Inflammatory macrophage (primary cell): ENCODE measurements at places on chromosomes 2 and 18.

DNA sequence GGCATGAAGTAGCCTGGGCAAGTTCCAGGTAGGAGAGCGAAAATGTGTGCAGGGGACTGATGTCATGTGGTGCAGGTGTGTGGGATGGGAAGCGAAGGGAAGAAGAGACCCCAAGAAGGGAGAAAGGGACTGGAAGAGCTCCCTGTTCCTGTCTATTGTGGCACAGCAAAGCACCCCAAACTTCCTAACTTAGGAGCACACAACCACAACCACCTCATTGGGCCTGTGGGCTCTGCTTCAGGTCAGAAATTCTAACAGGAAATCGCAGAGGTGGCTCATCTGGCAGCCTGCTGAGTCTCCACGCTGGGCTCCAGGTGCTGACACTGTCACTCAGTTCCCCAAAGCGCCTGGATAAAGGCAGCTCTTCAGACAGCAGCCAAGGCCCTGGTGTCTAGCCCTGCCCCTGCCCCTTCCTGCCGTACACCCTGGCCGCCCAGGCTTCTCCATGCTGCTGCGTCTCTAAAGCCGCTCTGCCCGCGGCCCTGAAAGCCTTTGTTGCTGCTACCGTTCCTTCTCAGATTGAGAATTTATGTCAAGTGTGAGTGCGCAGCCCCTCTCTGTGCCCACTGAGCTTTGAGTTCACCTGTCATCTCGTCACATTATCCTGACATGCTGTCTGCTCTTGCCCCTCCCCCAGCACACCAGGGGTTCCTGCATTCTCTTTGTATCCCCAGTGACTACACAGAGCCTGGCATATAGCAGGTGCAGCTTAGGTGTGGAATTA is 140.2 kb upstream of the BCL2L11 start:
- DNase-seq: no peak

DNA sequence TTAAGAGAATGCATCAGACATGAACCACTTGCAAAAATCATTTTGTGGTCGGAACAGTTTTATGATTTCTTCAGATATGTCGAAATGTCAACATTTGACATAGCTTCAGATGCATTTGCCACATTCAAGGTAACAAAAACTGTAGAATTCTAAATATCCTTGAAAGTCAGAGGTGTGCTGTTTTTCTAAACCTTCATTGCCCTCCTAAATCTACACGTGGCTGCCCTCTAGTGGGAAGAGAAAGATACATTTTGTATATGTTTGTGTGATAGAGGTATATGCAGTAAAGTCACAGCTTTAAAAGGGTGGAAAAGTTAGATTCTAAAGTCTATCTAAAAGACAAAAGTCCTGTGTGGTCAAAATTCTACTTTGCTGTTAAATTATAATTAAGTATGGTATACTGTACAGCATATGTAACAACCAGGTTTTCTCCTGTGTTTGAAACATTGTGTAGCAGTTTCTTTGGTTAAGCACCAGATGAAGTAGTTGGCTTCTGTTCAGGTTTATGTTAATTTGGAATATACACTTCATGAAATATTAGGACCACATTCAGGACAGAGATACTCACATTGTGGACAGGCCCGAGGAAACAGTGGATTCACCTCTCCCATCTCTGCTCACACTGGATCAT is 65.9 kb upstream of the ITM2C start:
- peak; percentile 50 for DNase-seq

DNA sequence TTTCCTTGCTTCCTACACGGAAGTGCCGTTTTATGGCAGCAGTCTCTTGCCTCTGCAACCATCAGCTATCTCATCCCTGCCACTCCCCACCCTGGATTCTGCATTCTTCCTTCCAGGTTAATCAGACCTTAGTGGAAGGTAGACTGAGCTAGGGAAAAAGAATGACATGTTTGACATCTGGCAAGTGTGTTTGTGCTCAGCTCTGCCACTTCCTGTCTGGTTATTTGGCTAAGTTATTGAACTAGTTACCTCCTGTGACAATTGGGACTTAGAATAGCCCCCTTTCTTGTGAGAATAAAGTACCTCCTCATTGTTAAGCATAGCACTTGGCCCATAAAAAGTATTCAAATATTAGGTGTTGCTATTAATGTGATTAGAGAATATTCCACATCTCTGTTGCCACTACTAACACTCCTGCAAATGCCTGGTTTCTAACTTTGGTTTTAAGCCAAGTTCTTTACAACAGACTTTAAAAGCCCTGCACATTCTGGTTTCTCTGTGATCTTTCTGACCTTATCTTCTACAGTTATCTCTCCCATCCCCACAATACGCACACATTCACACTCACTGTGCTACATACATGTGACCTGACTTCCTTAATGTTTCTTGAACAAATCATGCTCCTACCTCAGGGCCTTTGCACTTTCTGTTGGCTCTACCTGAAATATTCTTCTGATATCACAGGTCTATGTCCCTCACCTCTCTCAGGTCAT is 10.8 kb upstream of the MAPRE2 start:
- DNase-seq: no peak

DNA sequence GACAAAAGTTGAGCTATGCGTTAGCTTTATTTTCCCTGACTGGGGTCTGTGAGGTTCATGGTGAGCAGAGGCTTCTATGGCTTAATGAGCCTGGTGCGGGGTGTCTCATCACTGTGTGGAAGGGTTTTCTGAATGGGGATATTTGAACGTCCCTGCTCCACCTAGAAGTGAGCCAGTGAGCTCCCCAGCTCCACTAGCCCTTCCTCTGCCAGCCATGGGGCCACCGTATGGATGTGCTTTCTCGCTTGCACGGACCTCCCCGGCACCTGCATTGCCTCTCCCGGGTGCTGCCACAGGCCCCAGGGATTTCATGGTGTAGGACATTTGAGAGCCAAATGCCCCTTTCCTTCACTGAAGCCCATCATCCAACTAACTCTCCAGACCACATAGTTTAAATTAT is 37.8 kb downstream of the CYP26B1 start:
- DNase-seq: no peak

GRCh38 chr2:147327613-147328012 is 517.2 kb upstream of the ACVR2A start:
- DNase-seq: peak; percentile 56

GRCh38 chr2:234765279-234765678 is 186.5 kb upstream of the SH3BP4 start:
- no peak for DNase-seq

DNA sequence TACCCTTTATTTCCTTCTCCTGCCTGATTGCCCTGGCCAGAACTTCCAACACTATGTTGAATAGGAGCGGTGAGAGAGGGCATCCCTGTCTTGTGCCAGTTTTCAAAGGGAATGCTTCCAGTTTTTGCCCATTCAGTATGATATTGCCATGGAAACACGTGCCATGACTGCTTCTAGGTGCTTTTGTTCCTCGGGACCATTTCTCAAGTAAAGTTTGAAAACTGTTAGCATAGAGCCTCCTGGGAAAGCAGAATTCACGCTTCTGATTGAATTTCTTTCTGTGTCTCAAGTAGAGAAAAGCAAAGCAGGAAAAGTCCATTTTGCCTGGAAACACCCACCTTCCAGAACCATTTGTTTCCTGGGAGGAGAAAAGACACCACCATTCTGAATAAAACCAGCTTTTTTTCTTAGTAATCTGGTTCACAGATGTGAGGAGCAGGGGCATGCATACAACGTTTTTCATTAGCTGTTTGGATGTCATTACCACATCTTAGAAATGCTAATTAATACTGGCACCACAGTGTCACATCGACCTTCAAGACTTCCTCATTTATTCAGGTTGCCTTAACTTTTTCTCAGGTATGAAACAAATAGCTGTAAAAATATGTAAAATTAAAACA is 39.0 kb upstream of the ZBTB14 start:
- no peak for DNase-seq

DNA sequence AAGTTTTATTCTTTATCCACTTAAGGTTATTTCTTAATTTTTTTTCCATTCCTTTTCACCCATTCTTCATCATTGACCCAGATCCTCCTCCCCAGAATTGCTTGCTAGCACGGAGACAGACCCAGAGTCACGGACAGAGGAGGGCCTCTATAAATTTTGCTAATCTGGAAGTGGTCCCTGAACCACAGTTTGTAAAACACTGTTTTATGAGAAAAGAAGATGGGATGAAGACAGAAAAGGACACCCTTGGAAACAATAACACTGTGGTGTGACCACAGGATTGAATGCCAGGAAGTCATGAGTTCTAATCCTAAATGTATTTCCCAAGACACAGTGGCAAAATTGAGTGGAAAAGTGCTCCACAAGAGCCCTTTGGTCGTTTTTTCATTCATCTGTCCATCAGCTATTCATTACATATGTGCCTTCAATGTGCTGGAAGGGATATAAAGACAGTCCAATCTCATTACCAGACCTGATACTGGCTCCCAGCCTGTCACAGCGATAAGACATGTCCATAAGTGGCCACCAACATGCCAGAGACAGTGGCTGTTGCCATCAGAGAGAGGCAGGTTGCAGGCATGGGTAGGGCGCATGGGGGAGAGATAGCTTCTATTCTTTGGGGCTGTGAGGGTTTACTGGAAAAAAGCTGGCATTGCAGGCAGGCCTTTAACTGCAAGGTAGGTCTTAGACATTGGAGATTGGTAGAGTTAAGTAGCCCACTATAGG is 175.2 kb upstream of the ALPP start:
- DNase-seq: no peak

DNA sequence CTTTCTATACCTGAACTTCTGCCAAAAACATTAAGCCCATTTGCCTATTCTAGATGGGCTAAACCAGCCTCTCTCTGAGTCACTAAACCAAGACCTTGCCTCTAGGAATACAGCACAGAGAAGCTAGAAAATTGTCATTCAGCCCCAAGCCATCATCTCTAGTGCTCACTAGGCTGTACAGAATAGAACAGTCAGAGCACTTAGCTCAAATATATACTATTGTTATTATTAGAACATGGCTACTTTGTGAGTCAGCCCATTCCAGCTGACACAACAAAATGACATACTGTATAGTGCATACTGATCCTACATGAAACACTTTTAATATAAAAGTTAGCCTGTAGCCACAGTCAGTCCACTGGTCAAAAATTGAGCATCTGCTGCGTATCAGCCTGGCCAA is 418.8 kb downstream of the NRXN1 start:
- no peak for DNase-seq
